ENCODE measurements at places on chromosomes 12 and 14.

- no peak for DNase-seq
These were observed 74.8 kb upstream of the G2E3 start for GRCh38 chr14:30484201-30484600.

DNA sequence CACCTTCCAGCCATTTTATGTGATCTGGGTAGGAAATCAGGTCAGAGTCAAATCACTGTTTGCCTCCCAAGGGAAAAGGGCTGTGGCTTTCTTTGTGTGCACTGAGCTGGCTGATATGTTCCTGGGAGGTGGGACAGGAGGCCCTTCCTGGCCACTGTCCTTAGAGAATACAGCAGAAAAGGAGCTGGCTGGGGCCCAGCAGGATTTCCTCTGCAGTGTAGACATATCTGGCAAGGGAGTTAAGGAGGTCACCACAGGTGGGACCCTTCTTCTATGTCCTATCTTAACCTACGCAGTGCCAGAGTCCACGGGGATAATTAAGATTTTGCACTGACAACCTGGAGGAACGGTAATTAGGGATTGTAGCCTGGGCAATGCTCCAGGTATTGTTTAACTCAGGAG, 145.3 kb downstream of the NTF3 start:
- DNase-seq = no peak

- DNase-seq = no peak
These were observed 10.4 kb downstream of the RHOJ start for GRCh38 chr14:63214417-63215196.

DNA sequence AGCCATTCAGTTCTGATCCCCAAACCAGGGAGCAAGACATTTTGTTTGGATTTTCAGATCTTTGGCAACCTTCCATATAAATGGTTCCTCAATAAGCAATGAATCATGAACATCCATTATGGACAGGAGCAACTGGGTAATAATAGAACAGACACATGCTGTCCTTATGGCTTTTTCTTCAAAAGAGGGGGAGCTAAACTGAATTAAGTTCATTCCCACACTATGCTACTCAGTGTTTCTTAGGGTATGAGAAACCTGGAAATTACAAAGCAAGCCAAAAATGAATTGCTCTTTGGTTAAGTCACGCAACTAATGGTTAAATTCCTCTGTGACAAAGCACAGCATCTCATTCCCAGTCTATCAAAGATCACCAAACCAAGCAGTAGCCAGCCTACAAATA, 51.0 kb downstream of the PTGER2 start:
- DNase-seq = no peak

GRCh38 chr14:91961297-91962220, 14.1 kb upstream of the FBLN5 start:
- DNase-seq = no peak

DNA sequence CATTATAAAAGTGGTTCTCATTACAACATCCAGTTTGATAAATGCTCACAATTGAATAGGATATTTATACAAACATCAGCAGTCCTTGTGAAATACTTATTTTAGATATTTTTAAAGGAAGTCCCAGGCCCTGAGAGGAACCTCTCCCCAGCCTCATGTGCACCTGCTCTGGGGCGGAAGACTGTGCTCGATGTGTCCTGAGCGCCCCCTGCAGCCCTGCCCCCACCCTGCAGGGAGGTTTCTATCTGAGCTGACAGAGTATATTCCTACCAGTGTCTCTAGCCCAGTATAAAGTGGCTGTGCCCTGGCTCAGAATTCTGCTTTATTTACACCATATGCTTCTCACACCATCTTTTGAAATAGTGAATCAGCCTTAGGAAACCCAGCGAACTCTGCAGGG, 1349.1 kb downstream of the TMEM121 start:
- DNase-seq = no peak

DNA sequence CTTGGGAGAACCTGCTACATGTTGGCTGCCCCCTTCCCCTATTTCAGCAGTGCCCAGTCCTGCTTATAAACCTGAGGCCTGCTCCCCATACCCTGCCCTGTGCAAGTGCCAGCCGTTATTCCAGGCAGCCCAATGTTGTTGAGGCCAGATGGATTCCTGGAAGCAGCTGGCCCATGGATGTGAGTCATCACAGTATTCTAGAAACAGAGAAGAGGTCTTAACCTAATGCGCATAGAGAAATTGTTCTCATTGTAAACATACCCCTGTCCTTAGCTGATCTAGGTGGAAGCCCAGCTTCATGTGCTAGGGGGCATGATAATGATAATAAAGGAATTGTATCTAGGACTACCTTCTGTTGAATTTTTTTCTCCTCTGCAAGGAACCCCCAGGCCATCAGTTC, 69.7 kb downstream of the TSPAN11 start:
- peak; percentile 17 for DNase-seq

DNA sequence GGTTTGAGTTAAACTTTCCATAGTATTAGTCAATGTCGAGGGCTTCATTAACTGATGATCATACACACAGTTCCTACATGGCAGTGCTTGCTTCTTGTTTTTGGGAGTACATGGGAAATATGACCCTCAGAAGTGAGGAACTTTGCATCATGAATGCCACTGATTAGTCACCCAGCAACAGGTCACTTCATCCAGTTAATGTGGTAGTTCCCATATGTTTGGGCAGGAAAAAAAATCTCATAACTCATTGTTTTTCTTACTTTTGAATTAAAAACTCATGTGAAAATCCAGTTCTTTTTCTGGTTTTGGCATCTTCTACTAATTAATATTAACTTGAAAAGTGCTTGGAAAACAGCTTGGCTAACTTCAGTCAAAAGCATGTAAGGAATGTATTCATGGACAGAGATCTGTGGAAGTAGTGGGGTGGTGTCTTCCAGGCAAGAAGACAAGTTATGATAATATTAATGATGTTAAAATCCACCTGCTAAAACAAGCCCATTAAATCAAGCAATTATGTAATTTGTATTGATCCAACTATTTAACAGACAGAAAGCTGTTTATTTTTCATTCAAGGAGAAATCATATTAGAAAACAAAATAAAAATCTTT, 309.1 kb upstream of the NAV3 start:
- DNase-seq = peak; percentile 39

GRCh38 chr12:105449431-105449830, 118.9 kb downstream of the C12orf75 start:
- no peak for DNase-seq

GRCh38 chr12:65665817-65666216, 158.5 kb upstream of the HMGA2 start:
- DNase-seq = no peak

DNA sequence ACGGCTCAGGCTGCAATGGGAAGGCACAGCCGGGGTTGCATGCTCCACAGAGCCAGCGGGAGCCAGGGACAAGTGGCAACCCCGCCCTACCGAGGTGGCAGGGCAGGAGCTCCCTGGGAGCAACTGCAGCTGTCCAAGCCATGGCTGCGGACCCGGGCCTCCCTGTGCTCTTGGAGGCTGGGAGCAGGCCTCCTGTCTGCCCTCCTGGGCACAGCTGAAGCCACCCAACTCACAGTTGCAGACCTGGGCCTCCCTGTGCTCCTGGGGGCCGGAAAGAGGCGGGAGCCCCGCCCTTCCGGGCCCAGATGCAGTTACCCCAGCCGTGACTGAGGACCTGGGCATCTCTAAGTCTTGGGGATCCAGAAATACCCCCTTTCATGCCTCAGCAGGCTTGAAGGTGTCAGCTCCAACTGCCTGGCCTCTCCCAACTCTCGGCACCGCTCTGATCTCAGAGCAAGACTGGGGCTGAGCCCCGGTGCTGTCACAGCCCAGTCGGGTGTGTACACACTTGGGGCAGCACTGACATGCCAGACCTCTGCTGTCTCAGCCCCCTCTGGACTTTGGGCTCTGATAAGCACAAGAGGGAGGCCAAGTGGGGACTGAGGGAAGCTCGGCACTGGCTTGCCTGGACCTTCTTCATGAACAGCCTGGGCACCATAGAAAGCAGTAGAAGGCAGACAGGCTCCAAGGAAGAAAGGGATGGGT, 7.5 kb upstream of the RASSF9 start:
- no peak for DNase-seq

GRCh38 chr12:114665411-114666260, 18.3 kb downstream of the TBX3 start:
- no peak for DNase-seq

All from HT1080 (cell line).